IMR-90 (cell line): ENCODE measurements at places on chromosomes 3 and 15. TPM values are rescaled to one million over a fixed set of nuclear protein-coding genes. Genes with fewer than 3 reads are reported as not detected.

ITIH3 gene
- 0.72 and 1.1 TPM in 2 replicates for total RNA-seq

ANKRD34C gene
- not detected in 2 replicates for total RNA-seq

DNA sequence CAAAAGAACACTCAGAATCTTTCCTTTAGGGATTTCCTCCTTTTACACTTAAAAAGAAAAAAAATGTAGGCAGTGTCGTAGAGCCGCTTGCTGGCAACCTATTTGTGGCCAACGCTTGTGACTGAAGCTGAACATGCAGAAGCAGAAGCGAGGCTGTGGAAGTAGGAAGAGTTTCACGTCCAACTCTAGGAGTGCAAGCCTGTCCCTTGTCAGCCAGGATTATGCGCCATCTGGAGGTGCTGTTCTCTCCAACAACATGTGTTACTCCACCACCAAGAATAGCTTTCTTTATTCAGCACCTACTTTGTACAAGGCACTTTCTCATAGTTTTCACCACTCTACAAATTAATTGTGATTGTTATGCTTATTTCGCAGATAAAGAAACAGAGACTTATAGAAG, 223.2 kb upstream of the LMCD1 start:
- DNase-seq = no peak

TSEN2 gene
- 14.2 and 15.0 TPM in 2 replicates for total RNA-seq

LRCH3 gene
- 28.5 and 33.1 TPM in 2 replicates for total RNA-seq

DLEC1 gene
- total RNA-seq = not detected in 2 replicates
